Panc1 (cell line): ENCODE measurements at places on chromosomes 2 and 18.

- DNase-seq = no peak
These were observed 311.5 kb downstream of the CBLN2 start for GRCh38 chr18:72232644-72233043.

GRCh38 chr18:55227771-55228170 lies 268.5 kb upstream of the CCDC68 start:
- DNase-seq = no peak

DNA sequence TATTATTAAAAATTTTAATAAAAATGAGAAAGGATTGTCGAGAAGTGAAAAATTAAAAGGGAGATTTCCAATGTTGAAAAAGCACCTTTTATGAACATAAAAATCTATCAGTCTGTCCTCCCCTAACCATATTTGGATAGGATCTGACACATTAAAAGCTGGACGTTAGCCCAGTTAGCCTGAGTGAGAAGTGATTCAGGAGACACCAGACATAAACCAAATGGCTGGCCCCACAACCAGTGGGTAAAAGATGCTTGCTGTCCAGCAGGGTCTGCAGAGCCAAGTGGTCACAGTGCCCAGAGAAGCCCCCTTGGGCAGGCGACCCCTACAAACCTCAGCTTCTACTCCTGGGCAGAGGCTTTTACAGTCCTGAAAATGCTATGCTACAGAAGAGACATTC lies 253.8 kb upstream of the LYPD1 start:
- no peak for DNase-seq

DNA sequence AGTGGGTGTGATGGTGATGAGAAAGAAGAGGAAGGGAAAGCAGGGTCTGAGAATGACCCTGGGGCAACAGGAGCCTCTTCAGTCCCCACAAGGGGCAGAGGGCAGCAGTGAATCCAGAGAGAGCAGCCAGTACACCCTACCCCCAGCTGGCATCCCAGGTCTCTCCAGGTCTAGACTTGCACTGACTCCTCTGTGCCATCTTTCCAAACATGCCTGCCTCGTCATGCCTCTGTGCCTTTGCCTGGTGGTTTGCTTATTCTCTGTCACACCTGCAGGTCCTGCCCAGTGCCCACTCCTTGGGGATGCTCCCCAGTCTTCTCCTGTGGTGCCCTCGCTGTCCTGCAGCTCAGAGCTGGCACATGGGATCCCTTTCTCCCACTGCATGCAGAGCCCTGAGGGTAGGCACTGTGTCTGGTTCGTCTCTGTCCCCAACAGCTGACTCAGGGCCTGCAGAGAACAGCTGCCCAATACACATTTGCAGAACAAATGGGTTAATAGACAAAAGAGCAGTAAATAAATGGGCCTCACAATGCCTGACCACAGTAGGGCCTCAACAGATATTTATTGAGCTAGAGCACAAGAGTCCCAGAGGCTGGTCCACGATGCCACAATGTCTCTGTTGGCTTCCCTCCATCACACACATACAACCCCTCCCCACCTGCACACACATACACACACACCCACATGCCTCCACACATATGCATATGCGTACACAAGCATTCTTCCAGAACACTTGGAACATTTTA lies 89.8 kb downstream of the HS1BP3 start:
- no peak for DNase-seq

DNA sequence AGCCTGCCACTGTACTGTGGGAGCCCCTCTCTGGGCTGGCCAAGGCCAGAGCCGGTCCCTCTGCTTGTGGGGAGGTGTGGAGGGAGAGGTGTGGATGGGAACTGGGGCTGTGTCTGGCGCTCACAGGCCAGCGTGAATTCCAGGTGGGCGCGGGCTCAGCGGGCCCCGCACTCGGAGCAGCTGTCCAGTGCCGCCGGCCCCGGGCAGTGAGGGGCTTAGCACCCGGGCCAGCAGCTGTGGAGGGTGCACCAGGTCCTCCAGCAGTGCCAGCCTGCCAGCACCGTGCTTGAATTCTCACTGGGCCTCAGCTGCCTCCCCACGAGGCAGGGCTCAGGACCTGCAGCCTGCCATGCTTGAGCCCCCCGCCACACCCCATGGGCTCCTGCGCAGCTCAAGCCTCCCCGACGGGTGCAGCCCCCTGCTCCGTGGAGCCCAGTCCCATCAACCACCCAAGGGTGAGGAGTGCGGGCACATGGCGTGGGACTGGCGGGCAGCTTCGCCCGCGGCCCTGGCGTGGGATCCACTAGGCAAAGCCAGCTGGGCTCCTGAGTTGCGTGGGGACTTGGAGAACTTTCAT lies 69.5 kb upstream of the ABCA12 start:
- no peak for DNase-seq

- DNase-seq = no peak
These were observed 287.6 kb downstream of the CAMKMT start for GRCh38 chr2:44649381-44649780.

- no peak for DNase-seq
These were observed 76.1 kb upstream of the CAVIN2 start for GRCh38 chr2:191922736-191923651.

GRCh38 chr2:241081190-241081642 lies 20.9 kb downstream of the MTERF4 start:
- no peak for DNase-seq

DNA sequence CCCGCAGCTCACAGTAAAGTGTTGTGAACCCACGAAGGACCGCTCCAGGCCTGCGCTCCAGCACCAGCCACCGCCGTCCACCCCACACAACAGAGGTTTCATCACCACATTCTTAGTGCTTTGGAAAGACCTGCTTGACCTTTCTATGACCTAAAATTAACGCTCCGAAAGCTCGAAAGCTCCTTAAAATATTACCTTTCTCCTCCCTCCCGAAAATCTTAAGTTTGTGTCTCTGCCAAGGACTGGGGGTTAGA lies 149.2 kb downstream of the TWIST2 start:
- no peak for DNase-seq

DNA sequence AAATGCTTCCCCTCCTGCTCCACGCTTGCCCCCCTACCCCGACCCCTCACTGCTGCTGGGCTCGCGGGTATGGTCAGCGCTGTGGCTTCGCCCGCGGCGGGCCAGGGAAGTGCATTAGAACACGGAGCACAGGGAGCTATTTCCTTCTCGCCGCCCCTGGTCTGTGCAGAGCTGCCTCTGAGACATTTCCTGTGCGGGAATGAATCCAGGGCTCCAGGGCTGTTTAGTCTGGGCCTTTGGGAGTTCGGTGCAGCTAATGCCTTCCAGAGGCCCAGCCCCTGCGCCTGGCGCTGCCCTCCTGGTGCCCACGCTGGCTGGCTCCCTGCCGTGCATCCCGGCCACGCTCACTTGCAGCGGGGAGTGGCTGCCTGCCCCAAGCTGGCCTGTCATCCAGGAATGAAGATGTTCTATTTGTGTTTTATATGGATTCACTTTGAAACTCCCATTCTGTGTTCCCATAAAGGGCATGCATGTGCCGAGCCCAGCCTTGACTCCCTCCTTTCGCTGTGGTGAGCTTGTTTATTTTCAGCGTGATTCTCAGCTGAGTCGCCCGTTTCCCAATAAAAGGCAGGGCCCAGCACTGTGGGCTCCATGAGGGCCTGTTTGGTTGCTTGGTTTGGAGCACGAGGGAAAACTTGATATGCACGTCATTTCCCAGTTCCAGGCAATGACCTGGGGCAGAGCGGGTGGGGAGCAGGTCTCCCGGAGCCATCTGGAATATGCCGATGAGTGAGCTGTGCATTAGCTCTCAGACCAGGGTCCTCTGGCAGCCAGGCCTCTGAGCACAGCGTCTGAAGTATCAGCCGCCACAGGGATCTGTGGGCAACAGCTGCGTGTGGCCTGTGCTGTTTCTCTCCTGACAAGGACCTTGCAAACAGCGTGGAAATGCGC lies 42.7 kb downstream of the SH3RF3 start:
- DNase-seq = no peak

DNA sequence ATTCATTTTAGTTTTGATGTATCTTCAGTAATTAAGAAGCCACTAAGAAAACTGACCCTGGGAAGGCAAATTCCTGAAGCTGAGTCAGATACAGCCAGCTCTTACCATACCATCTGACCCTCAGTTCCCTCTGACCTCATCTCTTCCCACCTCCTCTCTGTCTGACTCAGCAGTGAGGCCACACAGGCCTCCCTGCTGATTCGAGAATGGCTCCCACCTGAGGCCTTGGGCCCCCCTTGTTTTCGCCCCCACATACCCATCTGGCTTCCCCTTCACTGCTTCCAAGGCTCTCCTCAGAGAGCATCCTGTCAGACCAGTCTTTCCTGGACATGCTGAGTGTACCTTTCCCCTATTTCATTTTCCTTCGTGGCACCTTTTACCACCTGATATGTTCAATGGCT lies 71.0 kb upstream of the CYP1B1 start:
- DNase-seq = peak; percentile 22

GRCh38 chr2:42296226-42296625 lies 64.8 kb downstream of the COX7A2L start:
- no peak for DNase-seq

GRCh38 chr2:9415516-9416169 lies 7.7 kb downstream of the ITGB1BP1 start:
- DNase-seq = no peak
